ENCODE measurements at places on chromosomes 5 and 9.
A peak's percentile ranks its signal among the peaks of the same experiment; 100 is the strongest.

DNA sequence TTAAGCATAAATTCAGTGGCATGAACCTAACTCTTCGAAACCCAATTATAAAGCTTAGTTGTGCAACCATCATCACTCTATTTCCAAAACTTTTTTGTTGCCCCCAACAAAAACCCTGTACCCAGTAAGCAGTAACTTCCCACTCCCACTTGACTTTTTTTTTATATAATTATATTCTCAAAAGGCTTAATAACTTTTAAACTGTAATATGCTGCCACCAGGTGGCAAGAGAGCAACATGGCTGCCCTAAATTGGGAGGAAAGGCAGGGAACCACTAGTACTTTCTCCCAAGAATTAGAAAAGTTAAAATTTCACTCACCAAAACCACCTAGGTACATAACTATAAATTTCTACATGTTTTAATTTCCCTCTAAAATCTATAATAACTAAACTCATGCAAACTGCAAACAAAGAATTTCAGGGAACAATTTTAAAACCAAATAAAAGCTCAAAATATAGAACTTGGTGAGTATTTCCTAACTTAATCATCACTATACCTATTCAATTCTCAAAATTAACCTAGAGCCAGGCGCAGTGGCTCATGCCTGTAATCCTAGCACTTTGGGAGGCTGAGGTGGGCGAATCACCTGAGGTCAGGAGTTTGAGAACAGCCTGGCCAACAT is 50.2 kb upstream of the RNF38 start:
- DNase-seq = peak; percentile 7
- H3K4me3 ChIP-seq = no peak overlapping the region
- H3K36me3 ChIP-seq = no peaks in the 10 kb centered on the region
- peaks cover 17% of the 10 kb centered on the region for H3K4me1 ChIP-seq
- no peaks in the 10 kb centered on the region for H3K27me3 ChIP-seq
- H3K27ac ChIP-seq = no peak overlapping the region

DNA sequence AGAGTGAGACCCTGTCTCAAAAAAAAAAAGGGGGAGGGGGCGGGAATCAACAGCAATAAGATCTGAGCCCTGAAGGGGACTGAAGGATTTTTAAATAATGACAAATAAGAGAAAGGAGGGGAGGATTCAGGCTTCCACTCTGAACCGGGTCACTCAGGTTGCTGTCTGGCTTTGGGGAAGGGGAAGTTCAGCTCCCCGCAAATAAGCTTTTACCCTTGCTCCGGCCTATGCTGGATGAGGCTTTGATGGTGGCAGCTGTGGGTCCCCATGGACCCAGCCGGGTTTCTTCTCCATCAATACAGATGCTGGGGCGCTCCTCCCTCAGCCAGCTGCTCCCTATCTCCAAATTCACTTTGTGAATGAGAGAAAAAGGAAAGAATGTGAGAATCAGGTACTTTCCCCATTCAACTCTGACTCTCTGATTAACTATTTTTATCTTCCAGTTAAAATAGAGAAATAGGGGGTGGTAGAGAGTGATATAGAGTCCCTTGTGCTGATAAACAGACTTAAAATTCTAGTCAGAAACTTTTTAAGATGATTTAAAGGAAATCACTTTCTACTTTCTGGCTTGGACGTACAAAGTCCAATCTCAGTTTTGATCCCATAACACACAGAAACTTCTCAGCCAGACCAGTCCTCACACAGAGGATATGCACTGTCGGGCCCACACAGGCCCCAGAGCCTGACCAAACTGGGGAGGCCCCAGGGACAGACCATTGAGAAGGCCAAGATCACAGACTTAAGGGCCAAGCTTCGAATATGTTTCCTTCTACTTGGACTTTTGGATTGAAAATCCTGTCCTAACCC is 39.6 kb downstream of the C5orf15 start:
- peak overlapping the region; percentile 100 for H3K27ac ChIP-seq
- peak overlapping the region; percentile 48 for H3K4me3 ChIP-seq
- peak; percentile 66 for DNase-seq
- peaks cover 88% of the 10 kb centered on the region for H3K4me1 ChIP-seq

DNA sequence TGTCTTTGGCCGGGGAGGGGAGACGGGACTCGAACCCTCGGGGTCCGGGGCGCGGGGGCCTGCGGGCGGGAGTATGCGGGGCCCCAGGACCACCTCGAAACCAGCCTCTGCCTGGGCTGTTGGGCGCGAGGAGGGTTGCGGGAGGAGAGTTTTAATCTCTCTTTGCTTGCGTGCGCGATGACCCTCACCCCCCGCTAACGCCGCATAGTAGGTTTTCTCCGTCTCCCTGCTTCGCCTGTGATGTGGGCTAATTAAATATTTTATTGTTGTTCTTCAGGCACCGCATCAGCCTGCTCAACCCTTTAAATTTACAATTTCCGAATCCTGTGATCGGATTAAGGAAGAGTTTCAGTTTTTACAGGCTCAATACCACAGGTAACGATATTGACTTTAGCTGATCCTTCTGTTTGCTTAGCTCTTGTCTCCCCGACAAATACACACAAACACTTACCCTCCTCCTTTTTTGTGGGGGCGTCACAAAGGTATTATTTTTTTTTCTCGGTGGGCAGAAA is 1.7 kb downstream of the TLE4 start:
- peak; percentile 15 for DNase-seq
- H3K4me3 ChIP-seq = peak overlapping the region; percentile 94
- no peaks in the 10 kb centered on the region for H3K36me3 ChIP-seq
- H3K4me1 ChIP-seq = peaks cover 31% of the 10 kb centered on the region
- H3K27me3 ChIP-seq = peaks cover 8% of the 10 kb centered on the region

- H3K27me3 ChIP-seq = peaks cover 20% of the 10 kb centered on the region
- no peaks in the 10 kb centered on the region for H3K4me1 ChIP-seq
- H3K36me3 ChIP-seq = peaks cover 8% of the 10 kb centered on the region
- no peak overlapping the region for H3K4me3 ChIP-seq
- DNase-seq = no peak
These were observed 242.7 kb upstream of the ADRA1B start for GRCh38 chr5:159673538-159673937.

GRCh38 chr5:40507095-40507494 is 172.6 kb upstream of the PTGER4 start:
- H3K36me3 ChIP-seq = no peaks in the 10 kb centered on the region
- no peaks in the 10 kb centered on the region for H3K4me1 ChIP-seq
- H3K4me3 ChIP-seq = no peak overlapping the region
- no peak overlapping the region for H3K27ac ChIP-seq

DNA sequence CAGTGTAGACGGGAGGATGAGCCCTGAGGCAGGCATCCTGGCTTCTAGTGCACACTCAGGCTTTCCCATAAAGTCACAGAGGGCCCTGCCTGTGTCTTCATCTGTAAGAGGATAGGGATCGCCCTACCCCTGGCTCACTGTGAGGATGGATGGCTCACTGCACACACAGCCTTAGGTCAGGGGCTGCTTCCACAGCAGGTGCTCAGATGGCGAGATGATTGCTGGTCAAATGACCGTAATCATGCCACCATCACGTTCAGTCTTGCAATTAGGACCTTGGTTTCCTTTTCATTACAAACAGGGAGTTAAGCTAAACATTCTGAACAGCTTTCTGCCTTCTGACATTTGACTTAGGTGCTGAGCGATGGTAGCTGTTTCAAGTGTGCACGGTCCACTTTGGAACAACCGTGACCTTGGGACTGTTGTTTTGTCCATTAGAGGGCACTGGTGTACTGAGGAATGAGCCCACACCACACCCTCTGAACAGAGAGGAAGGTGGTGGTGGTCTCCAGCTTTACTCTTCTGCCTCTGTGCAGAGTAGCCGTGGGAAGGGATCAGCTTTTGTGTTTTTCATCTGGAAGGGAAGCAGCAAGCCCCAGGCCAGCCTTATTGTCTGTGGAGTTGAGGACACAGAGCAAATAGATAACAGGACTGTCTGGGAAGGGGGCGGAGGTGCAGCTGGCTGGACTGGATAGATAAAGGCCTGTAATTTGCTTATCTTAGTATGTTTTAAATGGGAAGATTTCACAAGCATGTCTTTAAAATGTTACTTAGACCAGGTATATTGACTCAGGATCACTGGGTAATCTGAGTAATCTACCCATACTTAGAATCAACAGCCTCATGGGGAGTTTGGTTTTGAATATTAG is 183.1 kb downstream of the TRIO start:
- H3K27me3 ChIP-seq = no peaks in the 10 kb centered on the region
- peak overlapping the region; percentile 3 for H3K27ac ChIP-seq
- no peak overlapping the region for H3K4me3 ChIP-seq
- no peak for DNase-seq

DNA sequence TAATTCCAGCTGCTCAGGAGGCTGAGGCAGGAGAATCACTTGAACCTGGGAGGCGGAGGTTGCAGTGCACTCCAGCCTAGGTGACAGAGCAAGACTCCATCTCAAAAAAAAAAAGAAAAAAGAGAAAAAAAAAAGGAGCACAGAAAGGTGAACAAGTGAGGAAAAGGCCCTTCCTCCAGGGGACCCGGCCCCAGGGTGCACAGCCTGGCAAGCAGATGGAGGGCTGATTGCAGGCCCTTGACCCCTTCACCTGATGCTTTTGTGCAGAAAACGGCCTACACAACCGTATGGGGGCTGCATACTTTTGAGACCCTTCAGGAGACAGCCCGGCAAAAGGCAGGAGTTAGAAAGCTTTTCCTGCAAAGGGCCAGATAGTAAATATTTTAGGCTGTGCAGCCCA is 33.9 kb downstream of the HRH2 start:
- no peaks in the 10 kb centered on the region for H3K36me3 ChIP-seq
- no peak overlapping the region for H3K4me3 ChIP-seq
- H3K27me3 ChIP-seq = peaks cover 8% of the 10 kb centered on the region
- DNase-seq = no peak
- no peak overlapping the region for H3K27ac ChIP-seq
- H3K4me1 ChIP-seq = peaks cover 5% of the 10 kb centered on the region

DNA sequence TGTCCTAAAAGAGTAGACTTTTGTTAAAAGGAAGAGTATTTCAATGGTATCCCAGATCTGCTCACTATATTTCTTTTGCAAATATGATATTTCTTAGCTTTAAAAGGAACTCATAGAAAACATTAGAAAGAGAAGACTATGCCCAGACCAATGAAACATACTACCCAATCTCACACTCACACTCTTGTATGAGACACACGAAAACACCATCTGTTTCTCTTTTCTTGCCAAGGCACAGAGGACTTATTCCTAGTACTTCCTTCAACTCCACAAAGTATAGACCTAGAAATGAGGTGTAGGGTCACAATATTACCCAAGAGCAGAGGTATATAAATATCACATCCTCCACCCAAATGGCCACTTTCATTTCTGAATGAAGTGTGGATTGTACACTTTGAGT is 292.4 kb upstream of the ACO1 start:
- DNase-seq = no peak
- no peak overlapping the region for H3K4me3 ChIP-seq
- H3K27me3 ChIP-seq = no peaks in the 10 kb centered on the region
- H3K36me3 ChIP-seq = no peaks in the 10 kb centered on the region

GRCh38 chr5:112202694-112203093 is 216.4 kb downstream of the EPB41L4A start:
- H3K27me3 ChIP-seq = peaks cover 35% of the 10 kb centered on the region
- peaks cover 2% of the 10 kb centered on the region for H3K4me1 ChIP-seq
- no peak overlapping the region for H3K27ac ChIP-seq
- no peak for DNase-seq
- peaks cover 5% of the 10 kb centered on the region for H3K36me3 ChIP-seq

DNA sequence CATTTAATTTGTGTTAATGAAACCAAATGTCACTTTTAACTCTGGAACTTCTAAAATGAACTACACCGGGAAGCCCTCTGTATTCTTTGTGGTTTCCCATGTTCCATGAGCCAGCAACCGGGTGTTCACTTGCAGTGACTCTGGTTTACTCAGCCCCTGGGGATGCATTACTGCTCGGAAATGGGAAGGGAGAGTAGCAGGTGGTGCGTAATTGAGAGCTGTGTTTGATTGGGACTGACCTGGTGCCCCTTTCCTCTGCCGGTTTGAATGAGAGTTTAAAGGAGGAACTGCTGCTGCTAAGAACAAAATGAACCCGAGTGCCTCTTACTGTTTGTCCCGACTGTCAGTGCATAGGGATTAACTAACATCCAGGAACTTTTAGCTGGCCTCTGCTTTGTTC is 100.1 kb upstream of the DHFR start:
- peaks cover 18% of the 10 kb centered on the region for H3K36me3 ChIP-seq
- H3K27ac ChIP-seq = peak overlapping the region; percentile 85
- peak overlapping the region; percentile 86 for H3K4me3 ChIP-seq
- DNase-seq = peak; percentile 7
- no peaks in the 10 kb centered on the region for H3K27me3 ChIP-seq

GRCh38 chr9:127561491-127562278 is 50.4 kb upstream of the STXBP1 start:
- peaks cover 5% of the 10 kb centered on the region for H3K27me3 ChIP-seq
- H3K36me3 ChIP-seq = no peaks in the 10 kb centered on the region
- no peak overlapping the region for H3K27ac ChIP-seq
- DNase-seq = no peak

DNA sequence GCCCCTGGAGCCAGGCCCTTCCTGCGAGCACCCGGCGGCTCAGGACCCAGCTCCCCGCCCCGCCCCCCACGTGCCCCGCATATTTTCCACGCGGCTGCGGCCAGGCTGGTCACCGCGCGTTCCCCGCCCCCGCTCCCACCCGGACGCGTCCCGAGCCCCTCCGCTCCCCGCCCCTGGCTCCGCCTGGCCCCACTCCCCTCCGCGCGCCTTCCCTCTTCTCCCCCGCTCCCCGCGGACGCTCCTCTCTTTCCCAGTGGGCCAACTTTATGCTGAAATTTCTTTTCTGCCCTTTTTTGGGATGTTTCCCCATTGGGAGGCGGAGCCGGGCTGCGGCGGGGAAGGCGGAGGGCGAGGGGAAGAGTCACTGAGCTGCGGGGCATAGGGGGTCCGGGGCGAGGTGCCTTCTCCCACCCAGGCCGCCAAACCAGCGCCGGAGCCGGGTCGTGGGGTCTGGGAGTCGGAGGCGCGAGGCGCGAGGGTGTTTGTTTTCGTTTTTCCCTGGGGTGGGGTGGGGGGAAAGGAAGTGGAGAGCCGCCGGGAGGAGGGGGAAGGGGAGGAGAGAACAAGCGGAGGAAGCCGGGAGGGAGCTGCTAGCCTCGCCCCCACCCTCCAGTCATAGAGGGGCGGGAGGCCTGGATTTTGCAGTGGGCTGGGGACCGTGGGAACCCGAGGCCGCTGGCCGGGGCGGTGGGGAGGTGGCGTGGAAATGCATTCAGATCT is 1.0 kb upstream of the TPM2 start:
- H3K27me3 ChIP-seq = no peaks in the 10 kb centered on the region
- DNase-seq = no peak
- H3K4me3 ChIP-seq = peak overlapping the region; percentile 93
- H3K27ac ChIP-seq = peak overlapping the region; percentile 43
- H3K36me3 ChIP-seq = no peaks in the 10 kb centered on the region

GRCh38 chr9:2655411-2655901 is 33.9 kb downstream of the VLDLR start:
- peaks cover 37% of the 10 kb centered on the region for H3K27me3 ChIP-seq
- DNase-seq = no peak
- H3K36me3 ChIP-seq = peaks cover 8% of the 10 kb centered on the region
- no peak overlapping the region for H3K4me3 ChIP-seq
- peaks cover 8% of the 10 kb centered on the region for H3K4me1 ChIP-seq
- H3K27ac ChIP-seq = no peak overlapping the region

GRCh38 chr5:154513669-154514084 is 35.6 kb upstream of the HAND1 start:
- no peak for DNase-seq
- H3K27ac ChIP-seq = no peak overlapping the region
- H3K4me1 ChIP-seq = no peaks in the 10 kb centered on the region
- H3K36me3 ChIP-seq = no peaks in the 10 kb centered on the region
